AG04449 (cell line): ENCODE measurements at places on chromosomes 16 and 17.

- no peak for DNase-seq
These were observed 15.2 kb downstream of the VMP1 start for GRCh38 chr17:59722623-59723022.

- no peak for DNase-seq
These were observed 1.7 kb upstream of the PLK1 start for GRCh38 chr16:23676924-23677480.

- DNase-seq = no peak
These were observed 31.4 kb upstream of the HS3ST3B1 start for GRCh38 chr17:14269473-14269872.

DNA sequence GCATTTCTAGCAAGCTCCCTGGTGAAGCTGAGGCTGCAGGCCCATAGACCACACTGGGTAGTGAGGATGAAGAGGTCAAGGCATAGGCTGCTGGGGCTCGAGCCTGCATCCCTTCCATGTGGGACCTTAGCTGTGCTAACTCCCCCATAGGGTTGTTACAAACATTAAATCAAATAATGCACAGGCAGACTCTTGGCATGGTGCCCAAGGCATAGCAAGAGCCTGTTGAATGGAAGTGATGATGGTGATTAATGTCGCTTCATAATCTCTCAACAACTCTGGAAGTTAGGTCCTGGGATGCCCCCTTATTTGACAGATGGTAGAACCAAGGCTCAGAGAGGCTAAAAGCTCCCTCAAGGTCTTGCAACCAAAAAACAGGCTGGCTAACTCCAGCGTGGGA lies 283.9 kb upstream of the EEF2KMT start:
- no peak for DNase-seq

DNA sequence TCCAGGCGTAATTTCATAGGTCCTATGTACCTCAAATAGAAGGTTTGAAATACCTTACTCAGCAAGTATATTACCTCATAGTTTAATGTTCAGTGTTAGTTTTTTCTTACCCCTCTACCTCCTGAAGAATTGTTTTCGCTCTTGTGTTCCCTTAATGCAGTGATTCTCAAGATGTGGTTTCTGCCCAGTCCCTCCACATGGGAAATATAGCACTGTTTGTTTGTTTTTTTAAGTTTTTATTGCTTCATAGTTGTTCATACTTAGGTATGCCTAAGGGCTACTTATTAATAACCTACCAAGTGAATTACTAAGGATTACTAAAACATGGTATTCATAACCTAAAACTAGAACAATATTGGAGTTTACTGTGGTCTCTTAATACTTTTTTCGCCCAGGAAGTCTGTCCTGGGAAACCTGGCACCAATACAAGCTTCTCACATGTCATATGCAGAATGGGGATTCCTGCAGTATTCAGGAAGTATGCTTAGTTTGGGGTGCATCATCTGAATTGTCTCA lies 5.0 kb downstream of the RSPRY1 start:
- DNase-seq = no peak

- DNase-seq = no peak
These were observed 101.4 kb downstream of the RAP1GAP2 start for GRCh38 chr17:2897605-2898004.

DNA sequence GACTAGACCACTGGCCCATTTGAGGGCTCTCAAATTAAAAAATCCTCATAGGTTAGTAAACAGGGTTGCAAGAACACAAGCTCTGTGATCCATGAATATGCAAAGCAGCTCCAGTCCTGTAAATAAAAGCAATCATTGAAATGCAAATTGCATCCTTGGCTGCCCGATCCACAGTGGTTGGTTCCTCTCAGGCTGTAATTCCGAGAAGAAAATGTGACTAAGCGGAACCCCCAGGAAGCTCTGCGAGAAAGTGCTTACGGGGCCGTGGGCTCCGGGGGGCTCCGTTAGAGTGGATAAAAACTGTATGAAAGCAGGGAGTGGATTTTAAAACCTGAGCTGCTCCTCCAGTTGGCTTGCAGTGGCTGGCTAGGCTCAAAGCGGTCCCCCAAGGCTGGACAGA lies 2.5 kb downstream of the GPRC5B start:
- DNase-seq = no peak

- DNase-seq = no peak
These were observed 530.4 kb downstream of the XYLT1 start for GRCh38 chr16:16940351-16940750.

DNA sequence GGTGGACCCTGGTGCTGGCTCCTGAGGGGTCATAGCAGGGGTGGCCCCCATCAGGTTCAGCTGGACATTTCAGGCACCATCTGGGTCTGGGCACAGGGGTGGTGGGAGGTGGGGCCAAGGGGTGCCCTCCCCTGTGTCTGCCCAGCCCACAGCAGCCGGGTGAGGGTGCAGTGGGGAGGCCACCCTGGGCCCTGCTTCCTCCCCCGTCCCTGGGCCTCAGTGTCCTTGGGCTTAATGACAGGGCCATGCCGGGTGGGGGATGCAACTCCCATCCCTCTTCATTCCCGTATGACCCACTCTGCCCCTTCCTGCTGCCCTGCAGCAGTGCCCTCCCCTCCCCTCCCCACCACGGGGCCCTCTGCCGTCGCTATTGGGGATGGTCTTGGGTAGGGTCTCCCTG lies 10.7 kb downstream of the CPNE7 start:
- no peak for DNase-seq

DNA sequence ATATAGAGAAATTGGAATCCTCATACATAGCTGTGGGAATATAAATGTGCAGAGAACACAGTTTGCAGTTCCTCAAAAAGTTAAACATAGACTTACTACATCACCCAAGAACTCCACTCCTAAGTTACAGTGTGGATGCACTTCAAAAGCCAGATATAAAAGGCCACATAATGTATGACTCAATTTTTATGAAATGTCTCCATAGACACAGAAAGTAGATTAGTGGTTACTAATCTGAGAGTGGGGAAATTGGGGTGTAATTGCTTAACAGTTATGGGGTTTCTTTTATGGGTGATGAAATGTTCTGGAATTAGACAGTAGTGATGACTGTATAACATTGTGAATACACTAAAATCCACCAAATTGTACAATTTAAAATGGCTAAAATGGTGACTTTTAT lies 60.9 kb downstream of the CACNG1 start:
- no peak for DNase-seq

DNA sequence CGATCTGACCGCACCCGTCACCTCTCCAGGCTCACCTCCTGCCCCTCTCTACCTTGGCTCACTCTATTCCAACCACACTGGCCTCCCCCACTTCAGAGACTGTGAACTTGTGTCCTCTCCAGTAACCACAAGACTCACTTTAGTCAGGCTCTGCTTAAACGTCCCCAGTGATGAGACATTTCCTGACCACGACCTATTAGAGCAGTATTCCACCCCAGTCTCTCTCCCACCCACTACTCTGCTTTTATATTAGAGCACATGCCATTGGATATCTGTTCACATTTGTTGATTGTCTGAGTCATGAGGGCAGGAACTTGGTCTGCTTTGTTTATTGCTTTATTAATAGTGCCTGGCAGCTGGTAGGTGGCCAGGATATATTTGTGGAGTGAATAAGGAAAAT lies 20.1 kb downstream of the COX11 start:
- peak; percentile 53 for DNase-seq

- DNase-seq = no peak
These were observed 25.1 kb downstream of the FA2H start for GRCh38 chr16:74749291-74750055.

- peak; percentile 0 for DNase-seq
These were observed 62.2 kb downstream of the DHRS7C start for GRCh38 chr17:9729034-9729650.

DNA sequence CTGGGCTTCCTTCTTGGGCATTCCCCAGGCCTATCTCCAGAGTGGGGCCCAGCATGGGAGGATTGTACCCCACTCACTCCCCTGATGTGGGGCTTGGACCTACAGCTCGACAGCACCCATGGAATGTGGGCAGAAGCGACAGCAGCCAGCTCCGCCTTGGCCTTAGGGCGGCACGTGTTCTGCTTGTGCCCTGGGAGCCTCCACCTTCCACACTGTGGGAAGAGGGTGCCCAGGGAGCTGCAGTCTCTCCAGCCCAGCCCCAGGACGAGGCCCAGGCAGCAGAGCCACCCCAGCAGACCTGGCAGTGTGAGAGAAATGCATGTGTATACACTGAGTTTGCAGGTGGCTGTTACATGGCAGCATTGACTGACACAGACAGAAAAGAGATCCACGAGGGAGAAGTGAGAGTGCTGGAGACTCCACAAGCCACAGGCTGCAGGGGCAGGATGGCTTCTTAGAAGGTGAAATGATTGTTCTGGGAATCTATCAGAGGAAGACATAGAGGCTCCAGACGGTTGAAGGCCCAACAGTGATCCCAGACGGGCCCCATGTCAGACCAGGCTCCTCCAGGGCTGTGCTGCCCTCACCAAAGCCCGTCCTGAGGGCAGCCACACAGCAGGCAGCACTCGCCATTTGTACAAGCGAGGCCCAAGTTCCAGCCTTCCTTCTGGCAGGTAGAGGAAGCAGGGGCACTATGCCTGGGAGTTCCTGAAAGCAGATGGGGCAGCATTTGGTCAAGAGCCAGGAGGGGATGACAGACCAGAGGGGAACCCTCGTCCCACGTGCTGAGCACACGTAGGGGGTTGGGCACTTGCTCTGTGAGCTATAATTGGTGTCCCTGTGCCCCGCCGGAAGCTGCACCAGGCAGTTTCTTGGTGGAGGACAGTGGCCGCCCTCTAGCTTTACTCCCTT lies 2.8 kb upstream of the DNASE1 start:
- no peak for DNase-seq

GRCh38 chr17:69117855-69118784 lies 23.6 kb downstream of the ABCA6 start:
- DNase-seq = no peak

DNA sequence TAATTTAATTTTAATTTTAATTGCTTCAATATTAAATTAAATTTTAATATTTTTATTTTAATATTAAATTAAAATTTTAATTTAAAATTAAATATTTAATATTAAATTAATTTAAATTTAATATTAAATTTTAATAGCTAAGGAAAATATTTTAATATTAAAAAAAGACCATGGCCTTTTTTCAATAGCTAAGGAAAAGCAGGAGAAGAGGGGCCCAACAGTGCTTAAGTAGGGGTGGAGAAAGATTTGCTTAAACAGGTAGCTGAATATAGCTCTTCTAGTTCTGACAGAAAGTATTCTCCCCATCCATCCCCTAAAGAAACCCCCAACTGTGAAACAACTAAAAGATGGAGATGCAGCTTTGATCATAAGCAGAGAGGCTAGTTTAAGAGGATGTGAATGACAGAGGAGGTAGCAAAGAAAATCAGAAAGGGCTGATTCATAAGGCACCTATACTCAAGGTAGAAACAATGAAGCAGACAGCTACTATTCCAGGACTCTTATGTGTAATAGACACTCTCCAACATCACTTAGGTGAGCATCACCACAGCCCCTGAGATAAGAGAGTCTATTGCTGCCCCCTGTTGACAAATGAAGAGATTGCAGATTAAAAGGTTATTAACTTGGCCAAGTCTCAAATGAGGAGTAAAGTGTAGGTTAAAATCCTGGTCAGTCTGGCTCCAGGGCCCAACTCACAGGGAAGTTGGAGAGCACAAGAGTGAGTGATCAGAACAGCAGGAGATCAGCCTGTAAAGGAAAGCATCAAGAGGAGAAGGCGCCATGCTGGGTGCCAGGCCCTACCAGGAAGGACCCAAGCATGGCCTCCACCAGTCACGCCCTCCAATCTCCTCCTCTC lies 7.8 kb upstream of the RNASEK start:
- no peak for DNase-seq

DNA sequence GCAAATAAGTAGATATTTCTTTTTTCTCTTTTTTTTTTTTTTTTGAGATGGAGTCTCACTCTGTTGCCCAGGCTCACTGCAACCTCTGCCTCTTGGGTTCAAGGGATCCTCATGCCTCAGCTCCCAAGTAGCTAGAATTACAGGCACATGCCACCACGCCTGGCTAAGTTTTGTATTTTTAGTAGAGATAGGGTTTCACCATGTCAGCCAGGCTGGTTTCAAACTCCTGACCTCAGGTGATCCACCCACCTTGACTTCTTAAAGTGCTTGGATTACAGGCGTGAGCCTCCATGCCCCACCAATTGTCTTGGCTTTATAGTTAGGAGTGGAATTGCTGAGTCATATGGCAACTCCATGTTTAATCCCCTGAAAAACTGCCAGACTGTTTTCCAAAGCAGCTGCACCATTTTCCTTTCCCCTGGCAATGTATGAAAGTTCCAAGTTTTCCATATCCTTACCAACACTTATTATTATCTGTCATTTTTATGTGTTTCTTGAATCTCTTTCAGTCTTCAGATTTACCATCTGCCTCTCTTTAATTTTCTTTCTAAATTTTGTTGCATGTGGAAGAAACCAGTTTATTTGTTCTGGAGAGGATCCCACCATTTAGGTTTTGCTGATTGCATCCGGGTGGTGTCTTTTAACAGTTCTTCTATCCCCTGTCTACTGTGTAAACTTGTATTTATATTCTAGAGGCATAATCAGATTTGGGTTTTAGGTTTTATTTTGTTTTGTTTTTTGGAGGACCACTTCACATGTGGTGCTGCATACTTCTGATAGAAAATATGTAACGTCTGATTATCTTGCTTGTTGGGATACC lies 9.9 kb upstream of the CES3 start:
- no peak for DNase-seq

GRCh38 chr17:83012200-83012785 lies 67.1 kb upstream of the METRNL start:
- no peak for DNase-seq

- no peak for DNase-seq
These were observed 46.7 kb upstream of the JPH3 start for GRCh38 chr16:87555647-87556046.

DNA sequence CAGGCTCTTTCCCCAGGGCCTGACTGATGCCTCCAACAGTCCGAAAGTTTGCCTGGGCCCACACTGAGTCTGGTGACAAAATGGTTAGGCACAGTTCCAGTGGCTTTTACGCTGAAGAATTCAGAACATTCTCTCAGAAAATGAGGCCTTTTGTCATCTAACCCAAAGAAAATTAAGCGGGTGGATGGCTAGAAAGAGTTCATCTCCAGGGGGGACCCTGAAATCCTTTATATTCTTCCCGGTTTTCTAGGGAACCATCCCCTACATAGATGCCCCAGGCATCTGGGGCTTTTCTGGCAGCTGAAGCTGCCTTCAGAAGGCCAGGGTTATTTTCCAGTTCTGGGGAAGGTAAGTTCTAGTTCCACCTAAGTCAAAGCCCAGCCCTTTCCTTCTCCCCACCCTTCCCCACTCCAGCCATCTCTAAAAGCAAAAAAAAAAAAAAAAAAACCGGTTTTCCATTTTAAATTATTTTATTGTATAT lies 2.2 kb downstream of the RASD1 start:
- DNase-seq = no peak

- no peak for DNase-seq
These were observed 68.6 kb downstream of the SEC14L1 start for GRCh38 chr17:77209330-77209748.

DNA sequence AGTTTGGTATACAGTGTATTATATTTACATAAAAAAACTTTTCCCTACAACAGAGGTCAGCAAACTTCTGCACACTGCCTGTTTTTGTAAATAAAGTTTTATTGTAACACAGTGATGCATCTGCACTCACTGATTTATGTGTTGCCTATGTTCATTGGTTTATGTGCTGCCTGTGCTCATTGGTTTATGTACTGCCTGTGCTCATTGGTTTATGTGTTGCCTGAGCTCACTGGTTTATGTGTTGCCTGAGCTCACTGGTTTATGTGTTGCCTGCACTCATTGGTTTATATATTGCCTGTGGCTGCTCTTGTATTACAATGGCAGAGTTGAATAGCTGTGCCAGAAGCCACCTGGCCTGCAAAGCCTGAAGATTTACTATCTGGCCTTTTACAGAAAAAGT lies 81.6 kb downstream of the MYH11 start:
- no peak for DNase-seq
